ENCODE measurements at places on chromosomes 3 and 15.

- DNase-seq = no peak
Observed at GRCh38 chr3:51721062-51721745, 14.3 kb downstream of the GRM2 start.

GRCh38 chr3:192219926-192220325, 507.4 kb downstream of the FGF12 start:
- no peak for DNase-seq

DNA sequence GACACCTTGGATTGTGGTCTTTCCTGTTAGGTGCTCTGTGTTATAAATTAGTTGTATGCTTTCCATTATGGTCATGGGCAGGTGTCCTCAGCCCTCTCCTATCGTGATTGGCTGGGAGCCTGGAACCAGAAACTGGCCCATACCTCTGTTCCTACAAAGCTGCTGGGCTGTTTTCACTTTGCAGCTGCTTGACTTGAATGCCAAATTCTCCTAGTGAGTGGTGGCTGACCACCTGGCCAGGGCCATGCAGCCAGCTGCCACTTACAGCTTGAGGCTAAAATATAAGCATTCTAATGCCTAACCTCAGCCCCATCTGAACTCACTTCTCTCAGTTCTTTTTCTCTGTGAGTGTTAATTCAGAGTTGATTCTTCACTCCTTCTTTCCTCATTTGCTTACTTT, 239.3 kb upstream of the GBE1 start:
- DNase-seq = no peak

GRCh38 chr15:77696871-77697270, 64.2 kb upstream of the LINGO1 start:
- no peak for DNase-seq

All from activated CD8-positive, alpha-beta T cell treated with anti-CD3 and anti-CD28 coated beads, Interleukin-2, amount 10 ng/mL, durations not matched to agents 7 days and 5 days (primary cell).